ENCODE measurements at places on chromosomes 16 and 17.

GRCh38 chr17:64070213-64070612, 49.8 kb upstream of the ICAM2 start:
- DNase-seq, result no peak

DNA sequence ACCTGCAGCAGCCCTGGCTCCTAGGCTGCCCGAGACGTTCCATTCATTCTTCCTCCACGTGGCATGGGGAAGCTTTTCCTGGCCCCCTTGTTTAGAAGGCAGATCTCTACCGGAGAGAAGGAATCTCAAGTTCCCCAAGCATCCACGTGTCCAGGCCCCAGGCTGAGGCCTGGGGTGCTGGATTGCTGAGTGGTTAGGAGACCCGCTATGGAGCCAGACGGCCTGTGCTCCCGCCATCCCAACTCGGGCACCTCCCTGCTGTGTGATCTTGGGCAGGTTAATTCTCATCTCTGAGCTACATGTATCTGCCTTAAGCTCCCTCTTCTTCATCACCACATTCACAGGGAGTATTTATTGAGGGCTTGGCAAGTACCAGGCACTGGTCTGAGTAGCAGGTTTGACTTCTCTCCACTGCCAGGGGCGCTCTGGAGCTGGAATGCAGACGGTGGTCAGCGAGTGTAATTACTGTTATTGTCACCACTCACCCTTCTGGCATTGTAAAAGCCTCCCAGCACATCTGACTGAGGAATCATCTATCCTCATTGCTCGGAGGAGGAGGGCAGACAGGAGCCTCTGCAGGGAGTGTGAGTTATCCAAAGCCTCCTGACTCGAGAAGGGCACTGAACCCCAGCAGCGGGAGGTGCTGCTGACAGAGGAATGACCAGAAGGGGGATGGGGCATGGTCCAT, 1.1 kb upstream of the ADGRG1 start:
- DNase-seq, result peak; percentile 78

DNA sequence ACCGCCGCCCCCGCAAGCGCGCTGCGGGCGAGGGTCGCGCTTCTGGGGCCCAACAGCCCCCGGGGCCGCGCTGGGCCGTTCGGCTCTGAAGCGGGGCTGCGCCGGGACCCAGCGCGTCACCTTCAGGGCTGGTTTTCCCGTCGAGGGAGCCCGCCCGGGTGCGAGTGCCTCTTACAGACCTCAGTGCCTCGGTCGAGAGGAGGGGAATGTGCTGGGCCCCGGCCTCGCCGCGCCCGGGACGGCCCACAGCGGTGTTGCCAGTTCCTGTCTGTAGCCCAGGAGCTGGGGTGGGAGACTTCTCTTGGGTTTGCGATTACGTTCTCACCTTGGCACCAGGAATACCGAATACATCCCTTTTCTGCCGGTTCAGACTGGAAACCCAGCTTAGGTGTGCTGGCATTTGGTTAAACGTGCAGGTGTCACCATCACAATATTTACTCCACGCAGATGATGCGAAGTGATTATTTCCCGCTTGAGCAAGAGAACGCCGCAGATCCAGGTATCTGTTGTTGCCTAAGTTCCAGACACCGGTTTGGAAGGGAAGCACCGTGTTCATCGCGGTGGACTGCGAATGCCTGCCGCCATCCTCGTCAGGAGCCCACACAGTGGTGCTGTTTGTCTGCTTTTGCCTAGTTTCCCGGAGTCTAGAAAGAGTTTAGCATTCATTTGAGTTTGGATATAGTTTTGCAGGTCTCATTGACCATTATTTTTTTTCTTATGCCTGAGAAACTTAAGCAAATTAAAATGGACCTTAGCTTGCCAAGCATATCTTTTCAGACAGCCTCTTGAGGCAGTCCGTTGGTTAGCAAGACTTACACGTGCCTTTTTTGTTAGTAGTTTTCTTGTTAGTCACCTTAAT, 914 bp downstream of the MAP1LC3B start:
- no peak for DNase-seq

DNA sequence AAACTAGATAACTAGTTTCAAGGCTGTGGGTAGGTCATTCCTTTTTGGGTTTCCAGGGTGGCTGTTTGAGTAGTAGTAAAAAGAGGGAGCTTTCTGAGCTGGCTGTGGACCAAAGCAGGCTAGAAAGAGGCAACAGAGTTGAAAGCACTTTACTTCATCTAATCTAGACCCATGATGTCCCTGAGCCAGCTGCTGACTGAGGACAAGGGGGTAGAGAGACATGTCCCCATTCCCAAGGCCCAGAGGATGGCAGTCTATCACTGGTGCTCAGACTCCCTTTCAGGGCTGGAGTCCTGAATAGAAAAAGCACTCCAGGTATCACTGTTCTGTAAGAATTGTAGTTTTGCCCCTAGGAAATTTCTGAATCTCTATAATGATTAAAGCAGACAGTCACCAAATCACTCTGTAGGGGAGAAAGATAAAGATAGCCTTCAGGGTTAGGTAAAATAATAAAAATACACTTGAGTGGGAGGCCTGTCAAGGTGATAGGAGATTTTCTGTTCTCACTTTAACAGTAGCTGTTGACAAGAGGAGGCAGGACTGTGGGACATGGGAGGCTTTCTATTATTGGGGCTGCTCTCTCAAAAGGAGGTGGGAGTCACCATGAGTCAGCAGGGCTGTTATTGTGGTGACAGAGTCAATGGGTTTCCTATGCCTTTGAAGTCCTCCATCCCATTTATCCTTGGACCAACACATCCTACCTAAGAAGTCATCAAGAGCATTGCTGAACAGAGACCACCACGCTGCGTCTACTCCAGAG, 190.2 kb upstream of the MPHOSPH6 start:
- DNase-seq, result no peak

- DNase-seq, result no peak
These were observed 25.8 kb downstream of the LITAF start for GRCh38 chr16:11560701-11561453.

DNA sequence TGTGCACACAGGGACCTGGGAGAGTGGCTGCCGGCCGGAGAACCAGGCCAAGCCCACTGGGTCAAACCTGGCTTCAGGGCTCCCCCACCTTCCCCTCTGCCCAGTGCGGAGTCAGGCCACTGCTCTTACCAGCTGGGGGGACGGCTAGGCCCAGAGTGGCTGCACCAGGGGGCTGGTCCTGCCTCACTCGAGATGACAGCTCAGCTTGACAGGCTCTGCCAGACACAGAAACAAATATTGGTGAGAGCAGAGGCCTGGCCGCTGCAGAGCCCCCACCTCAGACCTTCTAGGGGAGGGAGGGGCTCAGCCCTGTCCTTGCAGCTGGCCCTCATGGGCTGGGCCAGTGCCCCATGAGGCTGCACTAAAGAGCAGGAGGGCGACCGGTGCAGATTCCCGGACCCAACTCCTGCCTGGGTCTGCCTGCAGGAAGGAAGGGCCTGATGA, 4.5 kb downstream of the NUDT16L1 start:
- DNase-seq, result no peak

DNA sequence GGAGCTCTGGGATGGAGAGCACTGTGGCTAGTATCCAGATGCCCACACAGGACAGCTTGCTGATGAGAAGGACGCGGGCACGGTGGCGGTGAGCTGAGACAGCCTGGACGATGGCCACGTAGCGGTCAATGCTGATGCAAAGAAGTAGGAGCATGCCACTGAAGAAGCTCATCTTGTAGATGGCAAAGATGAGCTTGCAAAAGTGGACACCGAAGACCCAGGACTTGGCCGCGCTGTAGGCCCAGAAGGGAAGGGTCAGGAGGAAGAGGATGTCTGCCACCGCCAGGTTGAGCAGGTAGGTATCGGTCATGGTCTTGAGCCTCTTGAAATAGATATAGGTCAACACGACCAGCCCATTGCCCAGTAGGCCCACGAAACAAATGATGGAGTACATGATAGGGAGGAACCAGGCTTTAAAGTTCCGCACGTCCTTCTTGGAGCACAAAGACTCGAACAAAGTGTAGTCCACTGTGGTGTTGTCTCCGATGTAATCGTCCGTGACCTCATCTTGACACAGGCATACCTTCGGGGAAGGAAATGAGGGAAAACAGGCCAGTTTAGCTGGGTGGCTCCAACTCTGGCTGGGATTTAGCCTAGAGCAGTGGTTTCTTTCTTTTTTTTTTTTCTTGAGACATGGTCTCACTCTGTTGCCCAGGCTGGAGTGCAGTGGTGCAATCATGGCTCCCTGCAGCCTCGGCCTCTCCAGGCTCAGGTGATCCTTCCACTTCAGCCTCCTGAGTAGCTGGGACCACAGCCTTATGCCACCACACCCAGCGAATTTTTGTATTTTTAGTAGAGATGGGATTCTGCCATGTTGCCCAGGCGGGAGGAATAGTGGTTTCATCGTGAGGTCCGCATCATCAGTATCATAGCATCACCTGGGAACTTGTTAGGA, 9.7 kb downstream of the CCR7 start:
- DNase-seq, result no peak

GRCh38 chr16:9860876-9861275, 321.4 kb downstream of the GRIN2A start:
- no peak for DNase-seq

DNA sequence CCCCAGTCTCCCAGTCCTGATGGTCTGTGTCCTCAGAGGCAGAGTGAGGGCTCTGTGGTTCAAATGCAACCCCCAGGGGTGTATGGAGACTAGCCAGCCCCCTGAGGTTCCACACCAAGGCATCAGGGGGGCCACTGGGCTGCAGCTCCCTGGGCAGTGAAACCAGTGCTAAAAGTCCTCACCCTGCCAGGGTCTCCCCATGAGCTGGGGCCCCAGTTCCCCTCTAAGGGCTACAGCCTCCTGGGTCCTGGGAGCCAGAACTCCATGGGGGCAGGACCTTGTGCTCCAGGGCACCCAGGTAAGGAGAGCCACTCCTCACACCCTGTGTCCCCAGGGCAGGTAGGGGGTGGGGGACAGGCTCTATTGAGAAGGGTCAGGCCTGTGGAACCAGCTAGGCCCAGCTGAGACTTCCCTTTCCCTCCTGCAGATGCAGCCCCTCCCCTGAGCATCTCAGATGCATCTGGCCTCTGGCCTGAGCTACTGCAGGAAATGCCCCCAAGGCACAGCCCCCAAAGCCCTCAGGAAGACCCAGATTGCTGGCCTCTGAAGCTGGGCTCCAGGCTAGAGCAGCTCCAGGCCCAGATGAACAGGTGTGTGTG, 6.4 kb upstream of the DCAF7 start:
- no peak for DNase-seq

DNA sequence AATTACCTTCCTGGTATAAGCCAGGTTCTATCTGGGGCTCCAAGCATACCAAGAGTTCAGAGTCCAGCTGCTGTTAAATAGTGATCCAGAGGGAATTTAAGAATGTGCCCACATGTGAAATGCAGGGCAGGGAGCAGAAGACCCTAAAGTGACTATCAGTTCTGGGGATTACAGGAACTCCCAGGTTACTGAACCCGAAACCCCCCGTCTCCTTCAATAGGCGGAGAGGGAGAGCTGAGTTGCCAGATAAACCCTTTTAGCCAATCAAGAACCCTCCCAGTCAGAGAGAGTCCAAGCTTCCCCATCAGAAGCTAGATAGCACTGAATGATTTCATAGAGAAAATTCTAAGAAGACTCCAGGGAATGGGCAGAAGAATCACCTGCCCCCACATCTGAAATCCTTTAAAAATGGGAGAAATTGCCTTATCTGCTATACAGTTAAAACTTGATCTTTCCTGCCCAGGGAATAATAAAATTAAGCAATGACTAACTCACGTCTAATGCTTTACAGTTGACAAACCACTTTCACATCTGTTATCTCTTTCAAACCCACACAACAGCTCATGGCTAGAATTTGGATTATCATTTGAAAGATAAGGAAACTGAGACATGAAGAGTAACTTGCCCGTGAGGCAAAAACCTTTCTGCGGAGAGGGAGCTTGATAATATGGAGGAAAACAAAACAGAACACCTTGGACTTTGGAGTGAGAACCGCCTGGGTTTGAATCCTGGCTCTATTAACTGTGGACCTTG, 10.2 kb downstream of the NOG start:
- DNase-seq, result no peak

DNA sequence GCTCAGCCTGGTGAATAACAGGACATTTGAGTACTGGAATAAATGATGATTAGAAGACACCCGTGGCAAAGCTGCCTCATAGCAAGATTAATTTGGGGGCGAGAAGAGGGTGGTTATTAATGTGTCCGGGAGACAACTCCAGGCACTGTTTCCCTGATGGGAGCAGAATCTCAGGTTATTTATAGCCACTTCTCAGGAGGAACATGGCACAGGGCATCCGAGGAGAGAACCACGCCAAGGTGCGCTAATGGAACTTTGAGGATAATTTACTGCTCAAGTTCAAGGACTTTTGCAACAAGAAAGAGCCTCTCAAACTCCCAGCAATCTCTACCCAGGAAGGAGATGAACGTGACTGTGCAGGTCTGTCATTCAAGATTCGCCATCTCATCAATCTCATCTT, 362.5 kb upstream of the ERCC4 start:
- DNase-seq, result no peak
